Activated T-cell treated with anti-CD3 and anti-CD28 coated beads for 4 hours (primary cell): ENCODE measurements at places on chromosomes 12 and 14.

- DNase-seq, result no peak
Observed at GRCh38 chr12:87047691-87048090, 791.5 kb upstream of the MGAT4C start.

- DNase-seq, result no peak
Observed at GRCh38 chr14:33634631-33635030, 316.2 kb downstream of the EGLN3 start.

- no peak for DNase-seq
Observed at GRCh38 chr12:11162502-11162901, 8.5 kb upstream of the SMIM10L1 start.

DNA sequence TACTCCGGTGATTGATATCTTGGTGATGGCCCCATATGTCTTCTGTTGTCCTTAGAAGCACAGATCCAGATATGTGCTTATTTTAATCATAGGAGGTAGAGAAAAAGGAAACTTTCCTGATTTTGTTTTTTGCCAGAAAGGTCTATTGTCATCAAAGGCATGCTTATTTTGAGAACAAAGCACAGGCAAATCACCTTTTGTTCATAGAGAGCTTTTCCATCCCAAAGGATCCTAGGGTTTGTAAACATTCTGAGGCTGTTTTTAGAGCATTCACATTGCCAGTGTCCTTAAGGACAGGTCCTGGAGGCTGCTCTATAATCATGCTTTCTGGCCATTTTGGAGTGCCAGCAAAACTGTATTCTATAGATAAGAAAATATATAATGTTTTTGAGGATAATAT is 148.5 kb upstream of the SEL1L start:
- DNase-seq, result no peak

- no peak for DNase-seq
Observed at GRCh38 chr12:65728455-65728847, 95.8 kb upstream of the HMGA2 start.

DNA sequence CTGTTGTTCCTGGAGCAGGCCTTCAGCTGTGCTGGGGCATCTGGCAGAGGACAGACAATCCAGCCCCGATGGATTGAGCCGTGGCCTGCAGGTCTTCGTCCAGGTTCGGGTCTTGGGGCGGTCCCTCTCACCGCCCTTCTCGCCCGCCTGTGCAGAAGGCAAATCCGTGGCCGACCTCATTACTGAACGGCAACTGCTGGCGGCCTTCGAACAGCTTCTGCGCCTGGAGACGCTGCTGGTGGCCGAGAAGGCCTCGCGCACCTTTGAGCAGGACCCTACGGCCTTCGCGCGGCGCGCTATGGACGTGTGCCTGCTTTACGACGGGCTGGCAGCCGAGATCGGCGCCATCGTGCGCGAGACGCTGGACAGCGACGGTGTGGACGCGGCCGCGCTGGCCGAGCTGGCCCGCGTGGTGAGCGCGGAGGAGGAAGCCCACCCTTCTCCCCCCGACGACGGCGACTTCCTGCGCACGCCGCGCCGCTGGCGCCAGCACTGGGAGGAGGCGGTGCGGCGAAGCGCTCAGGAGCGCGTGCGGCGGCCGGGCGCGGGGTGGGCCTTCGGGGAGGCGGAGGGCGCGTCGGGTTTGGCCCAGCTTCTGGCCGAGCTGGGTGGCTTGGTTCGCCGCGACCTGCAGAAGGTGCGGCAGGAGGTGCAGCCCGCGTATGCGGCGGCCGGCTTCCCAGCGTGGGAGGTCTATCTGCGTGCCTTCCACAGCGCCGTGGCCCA is 7.6 kb downstream of the EXOC3L4 start:
- no peak for DNase-seq

DNA sequence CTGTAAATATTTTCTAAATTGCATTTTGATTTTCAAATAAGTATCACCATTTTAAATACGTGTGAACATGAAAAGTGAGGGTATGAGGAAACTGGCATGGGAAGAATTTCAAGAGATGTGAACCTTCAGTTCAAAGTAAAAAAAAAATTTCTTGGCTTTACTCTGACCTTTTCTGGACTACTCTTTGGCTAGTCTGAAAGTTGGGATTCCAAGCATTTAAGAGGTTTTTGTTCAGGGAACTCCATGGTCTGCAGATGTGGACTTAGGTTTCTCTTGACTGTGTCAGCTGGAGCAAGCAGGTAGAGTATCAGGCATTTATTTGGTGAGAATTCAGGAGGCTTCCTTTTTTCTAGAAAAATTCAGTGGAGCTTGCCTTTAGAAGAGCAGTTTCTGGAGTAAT is 311.6 kb downstream of the LRIG3 start:
- DNase-seq, result no peak

- DNase-seq, result no peak
Observed at GRCh38 chr14:65141523-65141922, 39.2 kb upstream of the MAX start.
